ENCODE measurements at places on chromosomes 12 and 14.

GRCh38 chr12:2354151-2354991, 301.6 kb downstream of the CACNA1C start:
- DNase-seq: no peak

DNA sequence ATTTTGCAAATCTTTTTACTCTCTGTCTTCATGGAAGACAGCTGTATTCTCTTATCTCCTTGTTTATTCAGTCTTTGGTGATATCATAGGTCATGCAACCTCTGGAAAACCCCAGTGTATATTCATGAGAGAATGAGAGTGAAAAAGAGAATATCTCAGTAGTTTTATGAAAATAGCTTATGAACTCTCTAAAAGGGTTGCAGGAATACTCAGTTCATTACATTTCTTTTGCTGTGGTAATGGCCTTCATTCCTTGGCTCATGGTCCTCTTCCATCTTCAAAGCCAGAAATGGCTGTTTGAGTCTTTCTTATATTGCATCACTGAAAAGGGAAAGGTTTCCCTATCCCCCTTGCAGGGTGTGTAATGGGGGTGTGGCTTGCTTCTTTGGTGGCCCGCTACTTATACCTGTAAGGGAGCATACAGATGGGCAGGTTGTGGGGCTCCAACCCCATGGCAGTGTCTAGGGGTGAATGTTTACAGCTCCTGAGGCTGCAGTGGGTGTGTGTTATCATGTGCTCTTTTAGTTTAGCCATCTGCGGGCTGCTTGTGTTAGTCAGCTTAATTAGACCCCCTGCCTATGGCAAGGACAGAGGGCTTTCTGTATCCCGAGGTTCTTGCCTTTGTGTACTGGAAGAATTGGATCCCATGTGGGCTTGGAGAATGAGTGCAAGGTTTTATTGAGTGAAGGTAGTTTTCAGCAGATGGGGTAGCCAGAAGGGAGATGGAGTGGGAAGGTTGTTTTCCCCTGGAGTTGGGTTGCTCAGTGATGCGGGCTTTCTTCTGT, 150.2 kb downstream of the CCDC91 start:
- DNase-seq: no peak

GRCh38 chr12:53984901-53985691, at the start of gene HOXC10:
Gene HOXC10 (plus strand): TSS chr12:53985146. CDS start chr12:53985260, 114 bp downstream.
- peak; percentile 70 for DNase-seq

DNA sequence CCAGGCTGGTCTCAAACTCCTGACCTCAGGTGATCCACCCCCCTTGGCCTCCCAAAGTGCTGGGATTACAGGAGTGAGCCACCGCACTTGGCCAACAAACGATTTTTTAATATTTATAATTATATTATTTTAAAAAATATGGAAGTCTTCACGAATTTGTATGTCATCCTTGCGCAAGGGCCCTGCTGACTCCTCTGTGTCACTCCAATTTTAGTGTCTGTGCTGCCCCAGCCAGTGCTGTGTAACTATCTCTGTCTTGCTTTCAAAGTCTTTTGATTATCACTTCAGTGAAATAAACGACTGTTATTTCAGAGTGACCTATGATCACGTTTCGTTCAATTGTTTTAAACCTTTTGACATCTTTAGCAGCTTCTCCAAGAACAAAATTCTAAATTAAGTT, 13.1 kb upstream of the MMP17 start:
- no peak for DNase-seq

GRCh38 chr12:102439426-102440405, 40.6 kb downstream of the IGF1 start:
- DNase-seq: no peak

- no peak for DNase-seq
Measured at GRCh38 chr14:38731962-38732361, 371.1 kb downstream of the SEC23A start.

DNA sequence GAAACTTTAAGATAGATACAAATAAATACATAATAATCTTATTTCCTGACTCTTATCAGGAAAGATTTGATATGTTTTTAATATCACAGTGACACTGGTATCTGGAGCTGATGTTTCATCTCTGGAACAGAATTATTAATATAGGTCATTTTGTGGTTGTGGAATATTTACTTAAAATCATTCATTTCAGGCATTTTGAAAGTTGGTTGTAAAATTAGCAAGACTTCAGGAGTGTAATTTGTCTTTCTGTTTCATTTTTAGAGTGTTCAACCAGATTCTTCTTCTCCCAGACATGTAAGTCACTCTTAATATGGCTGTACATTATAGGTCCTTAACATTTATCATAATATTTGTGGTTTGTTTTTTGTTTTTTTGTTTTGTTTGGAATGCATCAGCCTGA, 115.7 kb downstream of the PCNX1 start:
- no peak for DNase-seq

GRCh38 chr12:71942259-71942658, 3.6 kb downstream of the TPH2 start:
- no peak for DNase-seq

DNA sequence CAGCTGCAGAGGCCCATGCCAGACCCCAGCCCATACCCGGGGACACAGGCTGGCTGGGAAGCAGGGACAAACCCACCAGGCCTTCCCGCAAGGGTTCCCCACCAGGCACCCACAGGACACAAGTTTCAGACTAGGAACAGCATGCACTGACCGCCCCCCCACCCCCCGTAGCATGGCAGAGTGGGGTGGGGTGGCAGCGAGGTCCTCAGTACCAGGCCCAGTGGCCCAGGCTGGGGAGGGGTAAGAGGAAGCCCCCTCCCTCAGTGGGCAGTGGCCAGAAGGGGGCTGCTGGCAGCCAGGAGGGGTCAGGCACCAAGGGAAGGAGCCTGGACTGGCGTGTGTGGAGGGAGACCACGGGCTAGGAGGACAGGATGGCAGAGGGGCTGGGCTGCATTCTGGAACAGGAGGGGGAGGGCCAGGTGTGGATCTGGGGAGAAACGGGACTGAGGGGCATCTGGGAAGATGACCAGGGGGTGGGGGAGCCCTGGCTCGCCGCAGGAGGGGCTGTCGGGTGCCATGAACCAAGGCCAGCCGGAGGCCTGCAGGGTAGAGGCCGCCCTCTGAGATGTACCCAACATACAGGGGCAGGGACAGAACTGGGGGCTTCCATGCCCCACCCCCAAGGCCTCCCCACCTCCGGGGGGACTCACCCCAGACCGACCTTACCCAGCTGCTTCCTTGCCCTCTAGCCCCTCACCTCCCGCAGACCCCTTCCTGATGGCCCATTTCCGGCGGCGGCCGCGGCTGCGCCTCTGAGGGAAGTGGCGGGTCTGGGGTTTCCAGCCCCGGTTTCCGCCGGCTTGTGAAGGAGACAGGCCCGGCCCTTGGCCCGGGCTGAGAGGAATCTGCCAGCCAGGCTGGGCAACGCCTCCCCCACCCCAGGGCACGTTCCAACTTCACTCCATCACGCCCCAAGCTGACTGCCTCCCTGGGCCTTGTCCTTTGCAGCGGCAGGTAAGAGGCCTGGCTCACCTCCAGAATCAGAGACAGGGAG, 5.6 kb upstream of the JAG2 start:
- DNase-seq: no peak

- DNase-seq: no peak
Measured at GRCh38 chr14:23544511-23545447, 6.8 kb downstream of the ZFHX2 start.

DNA sequence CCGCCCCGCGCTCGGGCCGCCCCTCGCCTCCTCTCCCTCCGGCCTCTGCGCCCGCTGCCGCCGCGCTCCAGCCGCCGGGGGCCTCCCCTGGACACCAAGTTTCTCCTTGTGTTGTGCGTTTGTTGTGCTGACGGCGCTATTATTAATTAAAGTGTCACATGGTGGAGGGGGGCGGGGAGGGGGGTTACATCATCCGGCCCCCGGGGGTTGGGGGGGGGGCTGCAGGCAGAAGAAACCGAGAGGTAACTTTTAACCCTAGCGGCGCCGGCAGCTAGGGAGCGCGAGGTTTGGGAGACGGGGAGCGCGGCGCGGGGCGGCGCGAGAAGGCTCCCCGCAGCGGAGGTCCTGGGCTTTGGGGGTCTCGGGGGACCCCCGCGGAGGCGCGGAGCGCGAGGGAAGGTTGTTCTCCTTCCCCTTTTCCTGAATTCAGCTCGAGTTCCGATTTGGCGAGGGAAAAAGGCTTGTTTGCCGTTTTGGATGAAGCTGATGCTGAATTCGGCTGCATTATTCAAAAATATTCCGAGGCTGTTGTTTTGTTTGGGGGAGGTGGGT, at the start of gene HRK:
TSS of gene HRK (minus strand) at position 117 of the 552 bp plus-strand sequence. CDS start 134 bp downstream, outside the sequence.
- DNase-seq: no peak

DNA sequence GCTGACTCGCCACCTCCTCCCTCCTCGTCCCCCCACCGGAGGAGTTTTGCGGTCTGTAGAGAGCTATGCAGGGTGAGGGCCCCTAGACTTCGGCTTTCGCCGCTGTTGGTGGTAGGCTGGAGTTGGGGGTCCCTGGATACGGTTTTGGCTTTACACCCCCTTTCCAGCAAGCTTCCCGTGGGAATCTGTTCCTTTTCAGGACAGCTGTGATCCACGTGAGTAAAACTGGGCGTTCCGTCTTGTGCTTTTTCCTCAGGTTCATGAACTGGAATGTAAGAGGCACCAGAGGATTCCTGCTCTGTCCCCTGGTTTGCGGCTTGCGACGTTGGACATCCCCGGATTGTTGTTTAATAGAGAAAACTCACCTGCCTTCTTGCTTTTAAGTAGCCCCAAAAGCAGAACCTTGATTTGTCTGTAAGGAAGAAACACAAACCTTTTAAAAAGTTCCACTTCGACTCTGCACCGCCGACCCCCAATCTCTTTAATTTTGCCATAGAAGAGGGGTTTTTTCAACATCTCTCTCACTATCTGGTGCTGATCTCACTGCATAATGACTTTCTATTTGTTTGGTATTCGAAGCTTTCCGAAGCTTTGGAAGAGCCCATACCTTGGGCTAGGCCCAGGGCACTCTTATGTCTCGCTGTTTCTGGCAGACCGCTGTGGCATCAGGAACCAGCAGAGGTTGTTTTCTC, 490 bp downstream of the PRORP start:
- no peak for DNase-seq

DNA sequence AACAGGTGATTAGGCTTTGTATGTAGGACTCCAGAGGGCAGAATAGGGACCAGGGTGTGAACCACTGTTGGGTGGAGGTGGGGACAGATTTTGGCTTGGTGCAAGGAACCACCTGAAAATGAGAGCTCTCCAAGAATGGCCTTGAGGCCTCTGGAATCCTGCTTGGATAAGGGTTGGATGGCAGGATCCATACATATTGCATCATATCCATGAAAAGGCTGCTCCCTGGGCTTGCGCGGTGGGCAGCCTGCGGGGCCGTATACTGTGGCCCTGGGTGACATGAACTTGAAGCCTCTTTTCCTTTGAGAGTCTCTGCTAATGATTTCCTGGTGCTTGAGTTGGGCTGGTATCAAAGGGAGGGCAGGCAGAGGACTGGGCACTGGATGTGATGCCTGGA, 1.3 kb upstream of the SLC10A1 start:
- DNase-seq: no peak

GRCh38 chr14:61147831-61148549, 133.1 kb downstream of the TMEM30B start:
- no peak for DNase-seq

DNA sequence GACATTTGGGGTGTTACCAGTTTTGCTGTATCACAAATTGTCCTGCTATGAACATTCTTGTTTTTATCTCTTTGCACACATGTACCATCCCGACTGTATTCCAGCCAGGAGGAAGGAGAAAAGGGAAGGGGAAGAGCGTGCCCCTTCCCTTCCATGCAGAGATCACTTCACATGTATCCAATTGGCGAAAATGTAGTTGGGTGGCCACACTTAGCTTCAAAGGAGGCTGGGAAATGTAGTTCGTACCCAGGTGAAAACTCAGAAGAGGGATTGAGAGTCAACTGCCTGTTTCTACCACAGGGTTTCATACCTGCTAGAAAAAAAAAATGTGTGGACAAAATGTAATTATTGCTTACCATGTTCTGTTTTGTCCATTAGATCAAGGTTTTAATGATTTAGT, 189.1 kb upstream of the PELI2 start:
- no peak for DNase-seq

GRCh38 chr14:105479431-105480158, 5.0 kb downstream of the CRIP2 start:
- no peak for DNase-seq

DNA sequence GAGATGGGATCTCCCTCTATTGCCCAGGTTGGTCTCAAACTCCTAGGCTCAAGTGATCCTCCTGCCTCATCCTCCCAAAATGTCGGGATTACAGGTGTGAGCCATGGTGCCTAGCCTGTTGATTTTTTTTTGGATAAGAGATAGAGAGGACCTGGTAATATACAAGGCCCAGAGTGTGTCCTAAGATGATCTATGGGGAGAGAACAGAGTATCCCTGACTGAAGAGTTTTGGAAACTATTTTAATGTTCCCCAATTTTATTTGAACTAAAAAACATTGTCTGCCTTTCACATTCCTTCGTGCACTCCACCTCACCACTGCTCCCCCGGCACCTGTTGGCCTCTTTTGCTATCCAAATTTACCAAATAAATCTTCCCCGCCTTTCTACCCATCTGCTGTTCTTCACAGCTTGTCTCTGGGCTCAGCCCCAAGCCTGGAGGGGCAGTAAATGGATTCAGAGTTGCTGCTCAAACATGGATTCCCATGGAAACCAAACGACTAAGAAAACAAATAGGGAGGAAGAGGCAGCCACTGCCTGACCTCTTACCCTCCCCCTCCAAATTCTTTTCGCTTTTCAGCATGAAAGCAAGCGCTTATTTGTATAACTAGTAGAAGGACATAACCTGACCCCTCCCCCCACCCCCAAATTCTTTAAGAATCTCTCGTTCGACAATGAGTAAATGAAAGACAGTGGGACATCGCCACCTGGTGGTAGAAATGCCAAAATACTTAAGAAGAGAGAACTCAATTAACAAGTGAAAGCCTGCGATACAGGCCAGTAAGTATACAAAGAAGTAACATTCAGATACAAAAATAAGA, 22.6 kb downstream of the OR10G3 start:
- DNase-seq: peak; percentile 59

GRCh38 chr12:54438517-54438916, 19.5 kb upstream of the ITGA5 start:
- DNase-seq: no peak

- DNase-seq: no peak
Measured at GRCh38 chr12:119178544-119179334, at the start of gene HSPB8. Gene HSPB8 (plus strand): TSS chr12:119178931. CDS start chr12:119179313, 382 bp downstream.

- DNase-seq: no peak
Measured at GRCh38 chr12:38905480-38906351, at the start of gene CPNE8. Gene CPNE8 (minus strand): TSS chr12:38905591. CDS start chr12:38905534, 57 bp downstream.

DNA sequence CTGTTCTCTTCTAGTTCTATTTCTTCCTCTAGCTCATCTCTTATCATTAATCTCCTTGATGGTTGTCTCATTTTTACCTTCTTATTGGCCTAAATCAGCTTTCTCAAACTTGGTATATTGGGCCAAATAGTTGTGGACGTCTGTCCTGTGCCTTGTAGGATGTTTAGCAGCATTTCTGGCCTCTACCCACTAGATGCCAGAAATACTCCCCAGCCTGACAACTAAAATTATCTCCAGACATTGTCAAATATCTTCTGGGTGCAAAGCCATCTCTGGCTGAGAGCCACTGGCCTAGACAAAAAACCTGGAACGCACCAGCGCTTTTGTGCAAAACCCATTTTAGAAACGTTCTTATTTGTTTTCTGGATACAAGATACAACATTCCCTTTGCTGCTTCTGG, 38.8 kb upstream of the LRRC10 start:
- DNase-seq: no peak

- no peak for DNase-seq
Measured at GRCh38 chr14:105028251-105028927, 7.5 kb upstream of the CDCA4 start.
